ENCODE measurements at places on chromosomes 6 and 20. TPM values are rescaled to one million over a fixed set of nuclear protein-coding genes. Genes with fewer than 3 reads are reported as not detected.
A peak's percentile ranks its signal among the peaks of the same experiment; 100 is the strongest.

GRCh38 chr6:88952065-88952704 is 11.2 kb downstream of the RNGTT start:
- no peak for DNase-seq

DNA sequence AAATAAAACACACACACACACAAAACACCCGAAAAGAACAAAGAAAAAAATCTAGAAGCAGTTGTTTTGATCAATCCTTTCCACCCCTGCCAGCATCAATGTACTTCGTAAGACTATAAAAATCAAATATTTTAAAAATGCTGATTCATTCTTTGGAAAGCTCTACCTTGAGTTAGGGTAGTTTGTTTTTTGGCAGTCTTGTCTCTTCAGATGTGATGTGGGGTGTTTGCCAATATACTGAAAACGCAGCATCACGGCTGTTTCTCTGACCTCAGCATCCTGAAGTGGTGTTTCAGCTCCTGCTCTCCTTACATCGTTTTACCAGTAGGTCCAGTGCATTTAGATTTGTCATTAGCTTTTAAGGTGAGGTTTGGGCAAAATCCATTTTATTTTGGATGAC is 526.0 kb downstream of the UTRN start:
- DNase-seq, result no peak

DNA sequence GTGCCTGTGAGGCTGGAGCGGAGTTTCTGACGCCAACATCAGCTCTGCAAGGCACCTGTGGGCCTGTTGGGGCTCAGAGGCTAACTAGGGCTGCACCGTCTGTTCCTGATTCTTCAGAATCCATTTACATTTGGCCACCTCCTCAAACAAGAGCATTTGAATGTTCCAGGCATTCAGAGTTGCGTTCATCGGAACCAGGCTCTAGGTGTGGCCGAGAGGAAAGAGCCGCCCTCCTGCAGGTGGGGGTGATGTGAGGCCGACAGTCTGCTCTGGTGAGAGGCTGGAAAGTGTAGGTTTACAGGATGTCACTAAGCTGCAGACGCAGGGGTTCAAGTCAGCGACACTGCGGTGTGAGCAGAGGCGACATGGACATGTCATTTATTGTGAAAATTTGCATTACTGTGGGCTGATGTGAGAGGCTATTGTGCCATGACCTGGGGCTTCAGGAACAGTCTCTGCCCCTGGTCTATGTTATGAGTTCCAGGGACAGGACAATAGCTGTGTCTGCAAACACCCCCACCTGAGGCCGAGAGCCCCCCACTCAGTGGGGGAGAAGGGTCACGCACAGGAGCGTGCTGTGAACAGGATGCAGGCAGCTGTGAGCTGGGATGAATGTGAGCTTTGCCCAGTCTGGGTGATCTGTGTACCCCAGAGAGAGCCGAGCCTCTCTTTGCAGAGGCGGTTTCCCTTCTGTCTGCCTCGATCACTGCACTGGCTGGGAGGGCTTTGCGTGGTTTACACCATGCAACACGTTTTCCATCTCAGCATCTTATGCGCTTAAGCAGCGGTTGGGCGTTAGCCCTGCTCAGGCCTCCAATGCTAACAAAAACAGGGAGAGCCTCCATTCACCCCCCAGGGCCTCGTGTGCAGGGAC is 21.1 kb downstream of the SLCO4A1 start:
- no peak for DNase-seq

GRCh38 chr20:41978246-41978790 is 360.1 kb upstream of the CHD6 start:
- DNase-seq, result no peak

- peak; percentile 70 for DNase-seq
Measured at GRCh38 chr6:26401987-26402658, at the start of gene BTN3A1. TSS of gene BTN3A1 (plus strand) at chr6:26402275. CDS start at chr6:26405564, 3,289 bp downstream.

GRCh38 chr6:105893741-105894140 is 192.4 kb upstream of the PRDM1 start:
- no peak for DNase-seq

- DNase-seq, result no peak
Measured at GRCh38 chr6:162238675-162239074, 488.9 kb downstream of the PRKN start.

GRCh38 chr20:35040646-35041045 is 52.0 kb downstream of the TRPC4AP start:
- DNase-seq, result no peak

DNA sequence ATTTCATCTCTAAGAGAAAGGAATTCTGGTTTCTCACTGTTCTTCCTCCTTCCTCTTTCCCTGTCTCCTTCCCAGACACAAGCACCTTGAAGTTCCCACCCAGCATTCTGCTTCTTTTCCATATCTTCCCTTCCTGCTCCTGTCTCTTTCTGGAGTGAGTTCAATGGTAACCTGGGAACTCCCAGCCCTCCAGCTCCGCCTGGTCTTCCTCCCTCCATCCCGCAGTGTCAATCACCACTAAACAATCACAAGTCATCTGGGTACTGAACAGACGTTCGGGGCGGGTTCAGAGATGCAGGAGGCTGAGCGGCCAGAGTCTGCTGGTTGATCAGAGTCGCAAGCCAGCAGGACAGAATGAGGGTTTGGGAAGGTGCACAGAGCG is 7.7 kb downstream of the TTBK1 start:
- DNase-seq, result no peak

DNA sequence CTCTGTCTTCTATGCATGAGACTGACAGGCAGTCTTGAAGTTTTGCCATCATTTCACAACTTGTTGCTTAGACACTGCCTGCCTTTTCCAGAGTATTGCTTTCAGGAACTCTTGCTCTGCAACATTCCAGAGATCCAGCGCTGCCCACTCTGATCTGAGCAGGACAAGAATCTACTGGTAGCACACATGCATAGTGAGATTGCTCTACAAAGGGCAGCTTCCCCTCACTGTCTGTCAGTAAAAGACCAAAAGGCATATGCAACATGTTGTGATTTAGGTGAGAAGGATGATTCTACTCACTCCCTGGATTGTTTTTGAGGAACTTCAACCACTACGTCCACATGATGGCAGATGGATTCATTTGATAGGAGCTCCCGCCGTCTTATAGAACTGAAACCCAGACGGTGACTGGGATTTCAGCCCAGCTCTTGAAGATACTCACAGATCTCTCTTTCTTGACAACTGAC is 259.1 kb downstream of the ARID1B start:
- DNase-seq, result peak; percentile 34

GRCh38 chr20:41654292-41654691 is 36.1 kb upstream of the CHD6 start:
- DNase-seq, result no peak

- DNase-seq, result peak; percentile 75
Measured at GRCh38 chr6:3356056-3356823, 97.5 kb downstream of the PSMG4 start.

- DNase-seq, result no peak
Measured at GRCh38 chr6:34020278-34020677, 125.6 kb downstream of the GRM4 start.

DNA sequence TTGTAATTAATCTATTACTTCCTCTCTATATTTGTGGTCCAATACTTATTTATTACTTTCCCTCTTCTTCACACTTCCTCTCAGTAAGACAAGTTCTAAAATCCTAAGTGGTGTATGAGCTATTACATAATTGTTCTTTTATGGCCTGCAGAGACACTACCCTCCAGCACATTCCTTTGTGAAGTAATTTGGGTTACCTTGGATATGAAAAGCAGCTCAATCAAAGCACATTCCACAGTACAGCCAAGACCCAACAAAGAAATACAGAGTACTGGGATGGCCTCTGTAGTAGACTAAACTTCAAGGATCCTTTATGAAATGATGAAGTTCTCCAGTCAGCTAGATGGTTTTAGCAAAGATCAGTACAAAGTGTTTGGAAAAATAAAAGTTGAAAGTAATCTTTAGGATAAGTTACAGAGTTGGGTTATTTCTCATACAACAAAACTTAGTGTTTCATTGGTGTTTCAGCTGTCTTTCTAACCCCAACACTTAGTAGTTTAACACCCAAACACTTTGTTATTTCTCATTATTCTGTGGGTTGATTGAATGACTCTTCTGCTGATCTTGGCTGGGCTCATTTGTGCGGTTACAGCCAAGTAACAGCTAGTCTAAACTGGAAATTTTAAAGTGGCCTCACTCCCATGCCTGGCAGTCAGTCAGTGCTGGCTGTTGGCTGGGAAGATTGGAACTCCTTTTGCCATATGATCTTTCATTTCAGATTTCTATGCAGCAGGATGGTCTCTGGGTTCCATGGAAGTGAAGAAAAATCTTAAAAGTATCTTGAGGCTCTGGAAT is 161.5 kb upstream of the POU3F2 start:
- no peak for DNase-seq

DNA sequence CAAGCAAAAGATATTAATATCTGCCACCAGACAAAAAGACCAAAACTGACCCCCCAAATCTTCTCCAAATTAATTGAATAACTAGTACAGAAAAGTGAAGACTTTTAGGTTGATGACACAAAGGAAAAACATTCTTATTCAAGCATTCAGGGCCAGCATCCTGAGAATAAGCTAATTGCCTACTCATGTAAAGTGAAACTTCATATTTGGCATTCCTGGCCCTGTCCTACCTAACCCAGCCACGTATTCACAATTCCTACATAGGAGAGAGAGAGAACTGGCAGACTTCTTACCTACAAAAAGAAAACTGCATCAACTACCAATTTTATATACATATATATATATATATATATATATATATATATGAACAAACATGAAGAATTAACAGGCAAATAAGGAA is 4.9 kb upstream of the ASCC3 start:
- DNase-seq, result no peak

GRCh38 chr20:50455656-50456451 is 54.3 kb upstream of the PTPN1 start:
- peak; percentile 68 for DNase-seq

- no peak for DNase-seq
Measured at GRCh38 chr6:146315381-146316174, 228.1 kb upstream of the RAB32 start.

GRCh38 chr6:138343112-138343511 is 34.6 kb upstream of the SMIM28 start:
- DNase-seq, result no peak

FAM162B gene
- 2.0 TPM for total RNA-seq

ADGB gene
- total RNA-seq, result not detected

DYNLT2 gene
- total RNA-seq, result 1.1 TPM

TRIM15 gene
- total RNA-seq, result not detected

SNAI1 gene
- total RNA-seq, result 2.7 TPM

ZNF217 gene
- total RNA-seq, result 12.6 TPM

MCM9 gene
- 8.6 TPM for total RNA-seq

All from left cardiac atrium (tissue), 4 donors.